ENCODE measurements at places on chromosomes 1 and 21.

DNA sequence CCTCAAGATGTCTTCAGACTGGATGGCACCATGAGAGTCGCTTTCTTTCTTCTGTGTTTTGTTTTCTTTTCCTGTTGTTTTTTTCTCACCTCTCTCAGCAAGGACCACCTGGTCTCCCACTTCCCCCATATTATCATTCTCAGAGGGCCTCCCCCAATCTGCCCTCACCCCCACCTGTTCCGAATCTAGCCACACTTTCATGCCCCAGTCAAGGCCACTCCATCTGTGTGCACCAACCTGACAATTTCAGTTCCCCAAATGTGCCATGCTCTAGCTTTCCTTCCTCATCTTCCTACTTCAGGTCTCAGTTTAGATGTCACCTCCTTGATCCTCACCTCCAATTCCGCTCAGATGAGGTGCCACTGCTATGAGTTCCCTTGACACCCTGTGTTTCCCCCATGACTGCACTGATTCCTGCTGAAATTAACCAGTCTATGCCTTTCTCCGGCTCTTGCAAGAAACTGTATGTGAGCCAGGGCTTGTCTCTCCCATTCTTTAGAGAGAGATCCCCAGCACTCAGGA lies 146.2 kb downstream of the PLPP3 start:
- no peak for DNase-seq

GRCh38 chr1:80375662-80376061 lies 1369.1 kb upstream of the ADGRL4 start:
- no peak for DNase-seq

DNA sequence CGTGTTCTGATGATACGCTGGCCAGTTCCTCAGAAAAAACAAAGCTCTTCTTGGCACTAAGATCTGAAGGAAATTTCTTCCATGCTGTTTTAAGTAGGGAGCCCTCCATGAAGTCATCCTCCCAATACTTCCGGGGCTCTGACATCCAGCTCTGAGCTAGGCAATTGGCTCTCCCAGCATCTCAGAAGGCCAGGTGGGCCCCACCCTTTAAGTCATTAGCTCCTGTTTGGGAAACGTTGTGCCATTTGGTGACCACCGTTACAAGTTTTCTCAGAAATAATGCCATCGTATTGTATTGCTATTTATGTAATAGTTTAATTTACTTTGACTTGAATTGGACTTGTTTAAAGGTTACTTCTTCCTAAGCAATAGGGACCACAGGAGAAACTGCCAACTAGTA lies 130.3 kb upstream of the EDN2 start:
- DNase-seq: no peak

DNA sequence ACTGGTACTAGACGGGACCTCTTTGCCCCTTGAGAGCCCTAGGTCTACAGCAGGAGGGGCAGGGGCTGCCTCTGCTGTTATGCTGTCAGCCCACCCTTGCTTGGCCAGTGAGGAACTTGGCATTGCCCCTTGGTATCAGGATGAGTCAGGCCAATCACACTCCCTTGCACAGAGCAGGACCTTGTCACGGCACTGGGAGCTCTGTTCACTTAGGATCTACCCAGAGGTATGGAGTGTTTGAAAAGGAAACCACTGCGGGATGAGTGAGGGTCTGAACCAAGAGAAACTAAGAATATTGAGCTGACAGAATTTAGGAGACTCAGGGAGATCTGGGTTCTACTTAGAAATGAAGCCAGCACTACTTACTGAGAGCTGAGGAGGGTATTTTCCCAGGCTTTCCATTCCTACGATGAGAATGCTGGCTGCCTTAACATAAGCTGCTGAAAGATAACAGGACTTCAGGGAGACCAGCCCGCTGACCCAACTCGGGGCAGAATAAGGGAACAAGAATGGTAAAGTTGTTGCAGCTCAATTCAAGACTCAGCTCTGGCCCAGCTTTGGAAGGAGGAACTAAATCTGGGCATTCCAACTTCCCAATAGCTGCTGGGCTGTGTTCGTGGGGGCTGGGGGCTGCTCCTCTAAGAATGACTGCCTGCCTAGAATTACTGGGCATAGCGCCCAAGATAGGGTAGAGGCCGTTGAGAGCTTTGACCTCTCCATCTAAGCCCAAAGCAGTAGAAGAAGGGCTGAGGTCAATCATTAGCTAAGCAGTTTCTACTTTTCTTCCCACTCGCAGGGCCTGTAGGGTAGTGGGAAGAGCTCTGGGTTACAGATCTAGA lies 1.5 kb downstream of the FABP3 start:
- no peak for DNase-seq

DNA sequence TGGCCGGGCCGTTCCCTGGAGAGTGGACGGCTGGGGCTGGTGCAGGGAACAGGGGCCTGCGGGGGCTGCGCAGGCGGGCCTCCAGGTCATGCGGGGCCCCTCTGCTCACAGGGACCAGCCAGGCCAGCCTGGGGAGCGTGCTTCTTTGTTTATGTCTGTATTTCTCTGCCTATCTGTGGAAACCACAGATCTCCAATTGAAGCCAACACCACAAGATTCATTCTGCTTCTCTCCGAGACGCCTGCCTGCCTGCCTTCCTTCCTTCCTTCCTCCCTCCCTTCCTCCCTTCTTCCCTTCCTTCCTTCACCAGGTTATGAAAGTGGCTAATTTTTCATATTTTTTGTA lies 39.9 kb upstream of the HMGN1 start:
- DNase-seq: no peak

GRCh38 chr1:220787069-220787619 lies 431 bp downstream of the MTARC1 start:
- DNase-seq: no peak

DNA sequence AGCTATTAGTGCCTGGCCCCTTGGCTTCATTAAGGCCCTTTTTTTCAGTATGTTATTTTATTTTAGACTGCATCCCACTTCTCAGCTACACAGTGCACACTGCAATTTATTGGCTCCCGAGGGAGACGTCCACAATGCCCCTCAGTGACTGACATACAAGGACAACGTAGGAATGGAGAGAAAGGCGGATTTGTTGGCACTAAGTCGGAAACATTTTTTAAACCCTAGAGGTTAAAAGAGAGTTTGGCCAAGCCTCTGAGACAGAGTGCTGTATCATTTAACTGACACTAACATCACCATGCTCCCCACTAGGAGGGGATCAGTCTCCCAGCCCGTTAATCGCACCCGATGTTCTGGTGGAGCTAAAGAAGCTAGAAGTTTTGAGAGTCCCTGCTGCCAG lies 45.7 kb upstream of the FOXD3 start:
- DNase-seq: no peak

GRCh38 chr1:215957663-215958062 lies 390.6 kb downstream of the KCTD3 start:
- no peak for DNase-seq

- no peak for DNase-seq
These were observed 17.9 kb upstream of the THEM5 start for GRCh38 chr1:151871284-151872030.

- no peak for DNase-seq
These were observed 103.1 kb downstream of the GALNT2 start for GRCh38 chr1:230170153-230170547.

DNA sequence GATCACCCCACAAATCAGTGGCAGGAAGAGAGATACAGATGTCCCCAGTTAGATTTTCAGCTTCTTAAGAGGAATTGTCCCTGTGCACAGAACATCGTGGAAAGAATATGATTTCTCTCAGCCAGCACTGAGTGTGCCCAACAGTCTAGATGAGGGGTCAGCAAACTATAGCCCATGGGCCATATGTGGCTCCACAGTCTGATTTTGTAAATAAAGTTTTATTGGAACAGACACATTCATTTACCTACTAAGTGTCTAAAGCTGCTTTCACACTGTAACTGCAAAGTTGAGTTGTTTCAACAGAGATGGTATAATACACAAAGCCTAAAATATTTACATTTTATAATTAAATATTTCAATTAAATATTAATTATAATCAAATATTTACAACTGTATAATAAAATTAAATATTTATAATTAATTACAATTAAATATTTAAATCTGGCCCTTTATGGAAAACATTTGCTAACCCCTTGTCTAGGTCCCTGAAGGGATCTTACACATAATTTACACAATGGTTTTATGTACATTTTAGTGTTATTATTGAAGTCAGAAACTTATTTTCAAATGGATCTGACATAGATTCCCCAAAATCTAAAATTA lies 407.6 kb downstream of the PTPRU start:
- DNase-seq: no peak

DNA sequence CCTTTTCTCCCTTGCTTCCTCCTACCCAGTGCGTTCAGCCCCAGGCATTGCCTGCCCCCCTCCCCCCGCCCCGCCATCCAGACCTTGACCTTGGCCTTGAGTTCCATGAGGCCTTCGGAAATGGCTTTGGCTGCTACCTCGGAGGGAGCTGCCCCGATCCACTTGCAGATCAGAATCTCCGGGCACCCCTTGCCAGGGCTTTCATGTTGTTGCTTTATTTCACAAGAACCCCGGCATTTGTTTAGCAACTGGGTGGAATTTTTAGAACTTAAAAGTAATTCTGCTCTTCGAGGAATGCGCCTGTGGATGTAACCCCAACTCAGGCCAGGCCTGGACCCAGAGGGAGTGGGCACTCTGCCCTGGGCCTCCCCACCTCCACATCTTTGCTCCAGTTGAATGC lies 154.1 kb upstream of the TMEM51 start:
- no peak for DNase-seq

- no peak for DNase-seq
These were observed 300.3 kb downstream of the NPHP4 start for GRCh38 chr1:5691795-5692509.

GRCh38 chr1:48251821-48252220 lies 29.3 kb downstream of the SLC5A9 start:
- no peak for DNase-seq

GRCh38 chr21:45328198-45329091 lies 40.8 kb upstream of the POFUT2 start:
- no peak for DNase-seq

DNA sequence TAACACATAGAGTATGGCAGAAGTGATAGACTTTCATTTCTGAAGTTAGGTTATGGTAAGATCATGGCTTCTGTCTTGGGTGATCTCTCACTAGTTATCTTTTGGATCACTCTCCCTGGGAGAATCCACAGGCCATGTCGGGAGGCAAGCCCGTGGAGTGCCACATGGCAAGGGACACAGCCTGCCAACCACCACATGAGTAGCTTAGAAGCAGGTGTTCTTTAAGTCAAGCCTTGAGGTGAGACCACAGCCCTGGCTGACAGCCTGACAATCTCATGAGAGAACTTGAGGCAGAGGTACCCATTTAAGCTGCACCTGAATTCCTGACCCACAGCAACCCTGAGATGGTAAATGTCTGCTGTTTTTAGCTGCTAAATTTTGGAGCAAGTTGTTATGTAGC lies 130.4 kb downstream of the KCNN3 start:
- DNase-seq: no peak

GRCh38 chr1:238336531-238336930 lies 445.8 kb upstream of the ZP4 start:
- no peak for DNase-seq

GRCh38 chr21:44449473-44450363 lies 5.6 kb upstream of the LRRC3 start:
- no peak for DNase-seq

GRCh38 chr1:218294546-218294945 lies 9.5 kb downstream of the RRP15 start:
- DNase-seq: no peak

DNA sequence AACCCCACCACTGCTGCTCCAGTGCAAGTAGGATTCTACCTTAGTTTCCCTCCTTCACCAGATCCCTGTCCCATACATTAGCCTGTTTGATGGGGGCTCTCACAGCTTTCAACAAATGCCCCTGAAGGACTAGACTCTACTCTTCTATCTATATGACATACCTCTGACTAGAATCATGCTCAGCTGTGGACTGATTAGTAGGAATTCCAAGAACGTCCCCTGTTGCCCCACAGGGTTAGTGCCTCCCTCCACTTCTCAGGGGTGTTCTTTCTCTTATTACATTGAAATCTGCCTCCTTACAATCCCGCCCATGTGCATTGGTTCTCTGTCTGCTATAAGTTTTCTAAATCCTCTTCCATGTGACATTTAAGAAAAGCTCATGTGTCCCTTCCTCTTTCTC lies 375.9 kb upstream of the DUSP10 start:
- DNase-seq: no peak

DNA sequence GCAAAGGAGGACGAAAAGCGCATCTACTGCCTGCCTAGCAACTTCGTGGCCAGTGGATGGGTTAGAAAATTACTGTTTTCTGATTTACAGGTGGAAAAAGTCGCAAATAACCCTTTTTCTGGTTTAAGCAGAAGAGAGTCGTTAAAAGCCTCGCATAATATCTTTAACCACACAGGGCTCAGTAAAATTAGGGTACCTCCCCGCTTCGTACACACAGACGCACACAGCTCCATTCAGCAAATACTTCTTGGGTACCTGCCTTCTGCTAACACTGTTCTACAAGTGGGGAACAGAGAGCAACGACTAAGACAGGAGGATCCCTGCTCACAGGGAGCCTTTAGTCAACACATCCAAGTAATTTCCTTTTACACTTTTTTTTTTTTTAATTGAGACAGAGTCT lies 704 bp downstream of the ALG6 start:
- DNase-seq: no peak

DNA sequence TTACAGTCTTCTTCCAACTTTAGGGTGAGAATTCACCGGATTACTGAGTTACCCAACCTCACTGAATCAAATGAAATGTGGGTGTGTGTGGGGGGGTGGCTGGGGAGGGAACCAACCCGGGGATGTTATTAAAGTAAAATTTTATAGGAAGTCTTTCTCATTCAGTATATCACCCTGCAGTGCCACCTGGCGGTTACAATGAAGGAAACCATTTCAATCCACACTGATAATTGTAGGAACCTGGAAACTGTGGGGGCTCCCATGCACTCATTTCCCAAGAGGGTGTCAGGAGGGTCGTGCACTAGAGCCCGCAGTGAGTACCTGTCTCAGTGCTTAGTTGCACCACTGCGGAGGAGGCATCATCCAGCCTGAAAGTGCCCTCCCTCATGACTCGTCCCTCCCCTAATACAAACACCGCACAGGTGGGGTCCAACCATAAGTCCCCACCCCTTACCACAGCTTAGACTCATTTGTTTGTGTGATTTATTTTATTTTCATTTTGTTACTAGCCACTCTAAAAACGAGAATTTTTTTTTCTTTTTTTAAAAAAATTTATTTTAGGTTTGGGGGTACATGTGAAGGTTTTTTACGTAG lies 29.1 kb upstream of the IGSF5 start:
- peak; percentile 12 for DNase-seq

DNA sequence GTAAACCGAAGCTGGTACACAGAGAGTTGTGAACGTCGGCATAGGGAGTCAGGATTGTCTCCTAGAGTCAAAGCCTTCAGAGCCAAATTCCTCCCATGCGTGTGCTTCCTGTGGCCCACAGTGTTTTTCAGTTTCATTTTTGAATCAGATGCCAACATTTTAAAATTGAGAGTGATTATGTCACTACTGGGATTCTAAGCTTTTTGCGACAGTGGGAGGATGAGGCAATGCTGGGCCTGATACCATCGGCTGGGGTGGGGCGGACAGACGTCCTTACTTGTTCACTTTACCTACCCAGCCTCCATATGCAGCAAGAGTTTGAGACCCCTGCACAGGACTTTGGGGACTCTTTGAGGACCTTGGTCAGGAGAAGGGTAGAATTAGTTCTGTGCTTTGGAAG lies 1.3 kb upstream of the KLHDC7A start:
- no peak for DNase-seq

- DNase-seq: no peak
These were observed 97.3 kb downstream of the SLC35F3 start for GRCh38 chr1:234001817-234002216.

Data from activated CD4-positive, alpha-beta T cell treated with anti-CD3 and anti-CD28 coated beads, Interleukin-2, amount 50 U/mL, for 1 hour (primary cell).